Stimulated activated CD8-positive, alpha-beta memory T cell treated with anti-CD3 and anti-CD28 coated beads, Interleukin-12 subunit alpha, Interleukin-12 subunit beta, amount 100 ng/mL, for 1 hour (primary cell): ENCODE measurements at places on chromosomes 12 and 14.

DNA sequence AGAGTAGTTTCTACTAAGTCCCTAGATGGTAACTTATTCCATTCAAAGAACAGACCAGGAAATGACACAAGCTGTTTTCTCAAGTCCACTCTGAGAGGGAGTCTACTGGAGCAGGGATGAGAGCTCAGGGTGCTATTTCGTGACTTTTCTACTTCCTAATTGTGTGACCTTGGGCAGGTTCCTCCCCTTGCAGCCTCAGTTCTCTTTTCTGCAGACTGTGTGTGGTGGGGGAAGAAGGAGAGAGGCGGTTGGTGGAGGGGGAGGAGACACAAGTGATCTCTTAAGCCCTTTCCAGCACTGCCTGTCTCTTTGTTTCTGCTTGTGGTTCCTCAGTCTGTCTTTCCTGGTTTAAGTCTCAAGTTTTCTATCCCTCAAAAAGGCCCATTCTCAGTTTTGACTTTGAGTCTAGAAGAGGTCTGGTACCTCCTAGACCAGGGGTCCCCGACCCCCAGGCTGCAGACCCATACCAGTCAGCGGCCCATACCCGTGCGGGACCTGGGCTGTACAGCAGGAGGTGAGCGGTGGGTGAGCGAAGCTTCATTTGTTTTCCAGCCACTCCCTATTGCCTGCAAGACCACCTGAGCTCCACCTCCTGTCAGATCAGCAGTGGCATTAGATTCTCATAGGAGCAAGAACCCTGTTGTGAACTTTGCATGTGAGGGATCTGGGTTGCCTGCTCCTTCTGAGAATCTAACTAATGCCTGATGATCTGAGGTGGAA lies 10.7 kb downstream of the FGF6 start:
- DNase-seq = no peak

DNA sequence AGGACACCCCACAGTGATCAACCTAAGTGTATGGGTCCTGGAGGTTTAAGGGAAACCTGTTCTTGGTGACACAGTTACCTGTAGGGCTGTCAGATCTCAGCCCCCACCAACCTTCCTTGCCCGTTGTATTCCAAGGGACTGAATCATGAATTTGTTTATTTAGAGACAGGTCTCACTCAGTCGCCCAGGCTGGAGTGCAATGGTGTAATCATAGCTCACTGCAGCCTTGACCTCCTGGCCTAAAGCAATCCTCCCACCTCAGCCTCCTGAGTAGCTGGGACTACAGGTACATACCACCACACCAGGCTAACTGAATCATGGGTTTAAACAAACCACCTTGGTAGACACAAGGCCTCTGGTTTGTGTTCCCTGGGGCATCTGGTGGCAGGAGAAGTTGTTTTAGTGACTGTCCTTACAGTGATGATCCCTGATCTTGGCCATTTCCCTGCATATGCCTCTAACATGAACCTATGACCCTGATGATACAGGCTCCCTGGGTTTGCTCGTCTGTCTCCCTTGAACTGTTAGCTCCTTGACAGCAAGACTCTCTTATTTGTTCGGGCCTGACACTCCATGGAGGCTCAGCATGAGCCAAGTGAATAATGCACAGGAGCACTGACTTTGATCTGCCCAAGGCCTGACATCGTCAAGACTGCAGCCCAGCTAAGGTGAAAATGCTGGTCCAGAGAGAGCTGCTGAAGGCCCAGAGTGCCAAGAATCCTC lies 47.9 kb downstream of the PITPNM2 start:
- DNase-seq = no peak

DNA sequence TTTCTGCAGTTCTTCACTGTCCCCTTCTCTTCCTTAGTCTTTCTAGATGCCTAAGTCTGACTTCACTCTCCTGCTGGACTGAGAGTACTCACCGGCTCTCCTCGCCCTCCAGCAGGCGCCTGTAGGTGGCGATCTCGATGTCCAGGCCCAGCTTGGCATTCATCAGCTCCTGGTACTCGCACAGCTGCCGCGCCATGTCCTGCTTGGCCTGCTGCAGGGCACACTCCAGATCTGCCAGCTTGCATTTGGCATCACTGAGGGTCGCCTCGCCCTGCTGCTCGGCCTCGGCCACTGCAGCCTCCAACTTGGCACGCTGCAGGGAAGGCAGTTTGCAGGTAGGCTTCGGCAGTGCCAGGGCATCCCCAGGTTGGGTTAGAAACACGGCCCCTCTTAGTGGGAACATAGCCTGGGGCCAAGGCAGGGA lies 5.2 kb downstream of the KRT84 start:
- no peak for DNase-seq

DNA sequence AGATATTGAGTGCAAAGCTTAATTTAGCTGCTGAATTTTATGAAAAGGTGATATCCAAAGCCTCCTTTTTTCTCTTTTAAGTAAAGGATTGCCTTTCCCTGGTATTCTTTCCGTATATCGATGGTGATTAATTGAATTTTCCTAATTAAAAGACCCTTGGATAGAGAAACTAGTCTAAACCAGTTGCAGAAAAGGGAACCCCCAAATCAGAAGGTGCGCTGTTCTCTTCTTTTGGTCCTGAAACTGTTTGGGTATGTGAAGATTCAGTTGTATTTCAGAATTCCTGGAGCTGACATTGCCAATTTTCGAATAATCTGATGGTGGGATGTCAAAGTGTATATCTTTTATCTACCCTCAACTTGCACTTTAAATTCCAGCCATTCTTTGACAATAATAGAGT lies 1.9 kb downstream of the GPHN start:
- DNase-seq = no peak

DNA sequence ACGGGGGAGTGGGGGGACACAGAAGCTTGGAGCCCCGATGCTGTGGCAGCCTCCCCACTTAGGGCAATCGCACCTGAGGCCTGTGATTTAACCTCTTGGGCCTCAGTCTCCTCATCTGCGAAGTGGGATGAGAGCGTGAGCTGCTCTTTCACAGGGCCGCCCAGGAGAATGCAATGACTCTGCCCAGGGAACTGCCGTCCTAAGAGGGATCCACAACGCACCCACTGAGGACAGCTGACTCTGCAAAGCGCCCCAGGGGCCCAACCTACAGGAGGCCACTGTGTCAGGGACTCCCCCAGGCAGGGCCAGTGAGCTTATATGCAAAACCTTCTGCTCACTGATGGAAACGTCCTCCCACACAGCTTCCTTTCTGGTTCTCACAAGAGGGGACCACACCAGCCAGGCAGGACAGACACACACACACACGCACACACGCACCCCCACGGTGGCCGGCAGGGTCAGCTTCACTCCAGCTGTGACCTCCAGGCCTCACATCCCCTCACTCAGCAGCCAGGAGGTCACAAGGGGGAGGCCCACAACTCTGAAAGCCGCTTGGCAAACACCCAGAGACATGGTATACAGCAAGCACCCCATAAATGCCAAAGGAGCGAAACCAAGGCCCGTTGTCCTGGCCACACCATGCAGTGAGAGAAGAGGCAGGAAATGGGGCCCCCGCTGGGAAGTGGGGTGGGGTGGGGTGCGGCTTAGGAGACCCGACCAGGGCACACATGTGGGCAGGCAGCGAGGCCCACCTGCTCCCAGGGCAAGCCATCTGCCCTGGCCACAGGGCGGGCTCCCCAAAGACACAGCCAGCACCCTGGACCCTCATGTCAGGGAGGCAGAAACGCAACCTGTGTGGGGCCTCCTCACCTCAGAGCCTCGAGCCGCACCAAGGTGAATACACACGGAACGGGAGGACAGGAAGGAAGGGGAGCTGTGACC lies 73.3 kb downstream of the NCOR2 start:
- no peak for DNase-seq

- no peak for DNase-seq
Observed at GRCh38 chr14:67515386-67516079, 17.6 kb upstream of the PLEKHH1 start.

GRCh38 chr12:56375598-56376434 lies 13.2 kb upstream of the APOF start:
- DNase-seq = no peak
